ENCODE measurements at places on chromosomes 2 and 18.

DNA sequence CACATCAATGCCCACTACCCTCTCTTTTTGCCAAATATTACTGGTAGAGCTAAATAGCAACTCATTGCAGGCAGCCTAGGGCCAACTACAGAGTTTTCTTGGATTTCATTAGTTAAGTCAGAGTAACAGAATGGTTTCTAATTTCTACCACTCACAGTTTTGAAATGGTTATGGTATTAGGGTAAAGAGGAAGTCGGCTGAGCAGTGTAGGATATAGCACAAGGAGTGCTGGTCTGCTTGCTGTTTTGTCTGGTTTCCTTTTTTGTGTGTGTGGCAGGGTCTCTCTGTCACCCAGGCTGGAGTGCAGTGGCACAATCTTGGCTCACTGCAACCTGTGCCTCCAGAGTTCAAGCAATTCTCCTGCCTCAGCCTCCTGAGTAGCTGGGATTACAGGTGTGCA lies 289.2 kb upstream of the CCDC68 start:
- no peak for DNase-seq

DNA sequence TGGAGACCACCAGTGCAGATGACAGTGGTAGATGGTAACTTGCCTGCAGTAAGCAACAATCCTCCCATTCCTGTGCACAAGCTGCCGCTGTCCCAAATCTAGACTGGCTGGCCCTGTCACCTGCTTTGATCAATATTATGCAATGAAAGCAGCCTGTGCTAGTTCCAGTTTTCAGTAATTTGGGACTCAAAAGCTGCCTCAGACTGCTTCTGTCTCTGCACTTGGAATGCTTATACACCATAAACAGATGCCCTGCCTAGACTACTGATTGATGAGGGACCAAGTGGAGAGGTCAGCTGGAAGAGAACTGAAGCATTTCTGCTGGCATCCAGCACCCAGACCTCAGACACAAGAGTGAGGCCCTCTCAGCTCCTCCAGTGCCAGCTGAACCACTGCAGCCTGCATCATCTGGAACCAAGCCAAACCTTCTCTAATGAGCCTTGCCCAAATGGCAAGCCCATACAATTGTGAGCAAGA lies 24.9 kb downstream of the CCBE1 start:
- no peak for DNase-seq

DNA sequence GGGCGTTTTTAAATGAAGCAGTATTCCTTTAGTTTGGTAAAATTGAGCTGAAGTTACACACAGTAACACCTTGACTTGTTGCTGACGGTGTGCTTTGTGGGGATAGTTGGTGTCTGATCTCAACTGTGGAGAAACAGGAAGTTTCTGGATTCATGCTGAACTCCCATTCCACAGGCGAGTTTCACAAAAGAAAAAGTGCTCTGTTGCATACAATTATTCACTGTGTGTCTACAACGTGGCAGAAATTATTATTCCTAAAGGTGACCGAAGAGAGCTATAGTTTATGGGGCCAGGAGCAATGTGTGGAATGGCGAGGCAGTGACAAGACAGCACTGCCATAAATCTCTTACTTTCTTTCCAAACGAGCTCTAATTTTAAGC lies 463 bp upstream of the CABYR start:
- no peak for DNase-seq

GRCh38 chr2:96345868-96346462 lies 10.4 kb downstream of the NCAPH start:
- DNase-seq: no peak

DNA sequence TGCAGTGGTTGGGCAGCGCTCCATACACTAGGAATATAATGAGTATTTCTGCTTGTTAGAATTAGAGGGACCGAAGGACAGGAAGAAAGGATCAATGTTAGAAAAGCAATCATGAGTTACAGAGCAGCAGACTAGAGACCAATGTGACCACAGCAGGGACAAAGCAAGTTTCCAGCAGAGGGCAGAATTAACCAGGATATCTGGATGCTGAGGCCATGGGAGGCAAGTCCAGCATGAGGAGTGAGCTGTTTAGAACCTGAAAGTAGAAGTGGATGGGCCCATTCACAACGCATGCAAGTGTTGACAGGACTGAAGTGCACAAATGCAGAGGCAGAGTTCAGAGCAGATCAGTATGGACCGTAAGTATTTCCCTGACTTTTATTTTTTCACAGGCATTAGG lies 910.4 kb upstream of the GYPC start:
- DNase-seq: no peak

DNA sequence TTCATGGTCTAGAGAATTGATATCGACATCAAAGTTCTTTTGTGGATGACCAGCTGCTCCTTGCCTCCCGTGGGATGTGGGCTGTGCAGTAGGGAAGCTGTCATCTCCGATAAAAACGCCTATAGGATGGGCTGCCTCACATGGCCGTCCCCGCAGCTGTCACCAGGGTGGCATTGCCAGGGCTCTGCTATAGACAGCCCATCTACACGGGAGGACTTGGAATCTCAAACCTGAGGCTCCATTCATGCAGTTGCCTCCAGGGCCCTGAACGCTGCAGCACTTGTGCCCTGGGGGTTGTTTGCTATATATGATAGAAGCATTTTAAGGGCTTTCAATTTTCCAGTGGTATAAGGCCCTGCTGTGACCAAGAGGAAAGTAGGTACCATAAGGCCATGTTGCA lies 183.1 kb downstream of the MYCN start:
- no peak for DNase-seq

DNA sequence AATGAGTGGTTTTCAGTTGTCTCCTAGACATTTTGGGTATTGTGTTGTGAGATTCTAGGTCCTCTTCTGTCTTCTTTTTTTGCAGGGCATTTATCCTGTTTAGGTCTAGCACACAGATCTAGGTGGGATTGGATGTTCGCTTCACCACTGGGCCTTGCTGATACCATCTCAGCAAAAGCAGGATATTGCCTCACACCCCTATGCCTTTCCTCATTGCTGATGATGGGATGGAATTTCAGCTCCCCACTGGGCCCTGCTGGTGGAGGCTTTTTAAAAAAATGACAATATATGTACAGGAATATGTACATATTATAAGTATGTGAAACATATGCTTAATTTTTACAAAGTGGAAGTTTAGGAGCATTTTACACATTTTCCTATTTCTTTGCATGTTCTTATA lies 5.4 kb upstream of the TOGARAM2 start:
- no peak for DNase-seq

DNA sequence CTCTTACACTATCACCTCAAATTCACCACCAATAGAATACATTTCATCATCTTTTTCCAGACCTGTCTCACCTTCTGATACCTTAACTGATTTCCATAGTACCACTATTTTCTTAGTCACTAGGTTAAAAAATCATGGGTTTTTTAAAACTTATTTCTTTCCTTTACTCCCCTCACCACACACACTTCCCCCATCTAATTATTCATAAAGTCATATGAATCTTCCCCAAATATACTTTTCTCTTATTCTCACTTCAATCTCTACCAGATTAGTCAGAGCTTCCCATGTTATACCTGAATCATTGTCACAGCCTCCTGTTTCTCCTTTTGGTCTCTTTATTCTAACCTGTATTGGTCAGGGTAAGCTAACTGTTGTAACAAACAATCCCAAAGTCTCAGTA lies 696.3 kb downstream of the BCL11A start:
- no peak for DNase-seq

- DNase-seq: no peak
Measured at GRCh38 chr18:49368876-49369440, 91.5 kb downstream of the DYM start.

DNA sequence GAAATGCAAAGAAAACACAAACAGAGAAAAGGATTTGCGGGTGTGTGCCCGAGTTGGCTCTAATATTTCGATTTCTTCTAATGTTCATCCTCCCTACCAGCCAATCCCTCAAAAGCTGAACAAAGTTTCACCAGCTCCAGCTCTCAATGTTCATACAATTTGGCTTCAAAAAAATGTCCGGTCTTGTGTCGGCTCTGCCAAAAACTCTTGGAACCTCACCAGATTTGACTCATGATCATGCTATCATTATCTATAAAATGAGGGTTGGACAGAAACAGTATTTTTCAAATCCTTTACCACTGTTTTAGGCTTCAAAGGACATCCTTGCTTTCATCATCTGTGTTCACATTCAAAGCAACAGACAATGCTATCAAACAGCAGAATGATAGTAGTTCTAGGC lies 88.2 kb downstream of the CRACDL start:
- DNase-seq: no peak

GRCh38 chr2:102365763-102366162 lies 10.2 kb downstream of the IL18R1 start:
- DNase-seq: no peak

GRCh38 chr2:128623776-128624761 lies 305.4 kb upstream of the HS6ST1 start:
- DNase-seq: no peak

GRCh38 chr2:160576054-160576499 lies 82.5 kb upstream of the RBMS1 start:
- no peak for DNase-seq

DNA sequence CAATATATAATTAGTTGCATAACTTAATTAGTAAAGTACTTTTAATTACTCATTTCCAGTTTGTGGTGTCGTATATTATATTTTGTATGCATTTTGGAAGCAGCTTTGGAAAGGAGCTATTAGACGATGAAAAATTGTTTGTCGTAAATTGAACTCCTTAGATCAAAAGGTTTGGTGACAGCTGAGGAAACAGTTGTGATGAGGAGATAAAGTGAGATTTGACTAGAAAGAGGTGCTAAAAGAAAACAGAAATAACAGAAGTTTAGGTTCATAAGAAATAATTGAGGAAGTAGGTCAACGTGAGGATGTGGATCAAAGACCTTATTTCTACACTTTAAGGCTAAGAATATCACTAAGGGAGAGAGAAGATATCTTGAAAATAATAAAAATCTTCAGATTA lies 141.9 kb upstream of the NETO1 start:
- no peak for DNase-seq

DNA sequence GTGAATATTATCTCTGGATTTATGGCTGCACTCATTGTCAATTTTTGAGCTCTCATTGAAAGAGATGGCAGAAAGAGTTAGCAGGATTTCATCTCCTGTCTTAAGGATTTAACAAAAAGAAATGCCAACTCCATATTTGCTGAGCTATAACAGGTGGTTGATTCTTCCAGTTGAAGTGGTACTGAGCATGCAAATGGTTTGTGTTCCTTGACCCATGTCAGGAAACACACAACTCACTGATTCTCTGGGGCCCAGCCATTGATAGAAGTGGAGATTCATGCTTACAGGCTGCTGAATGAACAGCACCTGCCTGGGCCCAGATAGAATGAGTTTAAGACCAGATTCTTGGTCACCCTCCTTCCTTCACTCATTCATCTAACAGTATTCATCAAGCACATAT lies 128.8 kb downstream of the CERS6 start:
- DNase-seq: no peak

DNA sequence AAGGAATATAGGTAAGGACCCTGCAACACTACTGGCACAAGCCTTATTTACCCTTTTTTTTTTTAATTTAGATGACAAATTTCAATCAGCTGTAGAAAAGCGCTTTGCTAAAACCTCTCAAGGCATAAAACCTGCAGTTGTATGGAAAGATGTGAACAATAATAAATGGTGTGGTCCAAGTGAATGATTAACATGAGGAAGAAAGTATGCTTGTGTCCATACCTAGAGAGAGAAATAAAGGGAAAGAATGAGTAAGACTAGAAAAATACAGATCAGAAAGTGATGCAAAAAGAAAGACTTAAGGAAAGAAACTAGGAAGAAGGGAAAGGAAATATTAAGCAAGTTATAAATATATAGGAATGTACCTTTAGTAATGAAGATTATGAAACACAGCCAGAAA lies 119.2 kb upstream of the SCN7A start:
- DNase-seq: no peak

- DNase-seq: no peak
Measured at GRCh38 chr2:9573840-9574239, 18.2 kb upstream of the ADAM17 start.

GRCh38 chr2:55114082-55114481 lies 63.8 kb upstream of the RTN4 start:
- no peak for DNase-seq

DNA sequence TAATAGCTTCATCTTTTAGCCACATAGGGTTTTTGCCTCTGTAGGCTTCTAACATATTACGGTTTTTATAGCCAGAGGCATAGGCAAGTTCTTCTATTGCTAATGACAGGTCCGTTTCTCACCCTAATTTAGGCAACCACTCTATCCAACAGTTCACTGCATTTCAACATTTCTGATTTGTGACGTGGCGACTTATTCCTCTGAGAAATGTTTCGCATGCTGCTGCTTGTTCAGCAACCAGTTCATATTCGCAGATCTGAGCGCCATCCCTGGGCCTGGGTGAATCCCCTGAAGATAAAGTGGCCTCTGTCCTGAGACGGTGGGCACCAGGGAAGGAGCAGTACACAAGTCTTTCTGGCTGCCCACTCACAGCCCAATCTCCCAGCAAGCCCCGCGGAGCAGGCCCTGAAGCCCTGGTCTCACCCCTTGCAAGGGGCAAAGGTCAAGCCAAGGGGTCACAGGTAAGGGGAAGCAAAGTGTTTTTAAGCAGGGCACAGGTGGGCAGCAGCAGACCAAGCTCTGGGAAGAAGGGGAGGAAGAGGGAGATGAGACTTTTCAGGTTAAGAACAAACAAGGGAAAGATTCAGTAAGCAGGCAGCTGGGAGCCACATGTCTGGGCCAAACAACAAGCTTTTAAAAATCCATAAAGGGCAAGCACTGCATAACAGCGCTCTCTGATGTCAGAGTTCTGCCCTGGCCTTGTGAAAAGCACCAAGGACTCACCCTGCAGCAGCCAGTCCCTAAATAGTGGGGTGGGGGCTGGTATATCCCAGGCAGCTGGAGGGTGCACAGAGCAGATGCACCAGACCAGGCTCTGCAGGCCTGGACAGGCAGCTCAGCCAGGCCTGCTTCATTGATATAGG lies 10.8 kb upstream of the COX7A2L start:
- no peak for DNase-seq

DNA sequence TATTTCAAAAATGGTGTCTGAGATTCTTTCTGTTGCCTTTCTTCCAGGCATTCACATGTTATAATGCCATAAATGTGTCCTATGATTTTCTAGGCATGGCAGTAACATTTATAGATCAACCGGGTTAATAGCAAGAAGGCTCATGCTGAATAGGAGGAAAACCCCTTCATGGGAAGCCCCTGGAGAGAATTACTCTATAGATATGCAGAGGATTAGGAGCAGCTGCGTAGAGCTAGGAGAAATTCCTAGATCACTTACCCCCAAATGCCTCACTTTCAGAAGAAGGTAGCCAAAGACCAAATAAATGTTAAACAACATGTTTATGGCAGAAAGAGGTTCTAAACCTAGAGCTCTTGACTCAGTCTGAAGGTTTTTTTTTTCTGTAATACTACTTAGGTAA lies 153.4 kb upstream of the CTNNA2 start:
- no peak for DNase-seq

DNA sequence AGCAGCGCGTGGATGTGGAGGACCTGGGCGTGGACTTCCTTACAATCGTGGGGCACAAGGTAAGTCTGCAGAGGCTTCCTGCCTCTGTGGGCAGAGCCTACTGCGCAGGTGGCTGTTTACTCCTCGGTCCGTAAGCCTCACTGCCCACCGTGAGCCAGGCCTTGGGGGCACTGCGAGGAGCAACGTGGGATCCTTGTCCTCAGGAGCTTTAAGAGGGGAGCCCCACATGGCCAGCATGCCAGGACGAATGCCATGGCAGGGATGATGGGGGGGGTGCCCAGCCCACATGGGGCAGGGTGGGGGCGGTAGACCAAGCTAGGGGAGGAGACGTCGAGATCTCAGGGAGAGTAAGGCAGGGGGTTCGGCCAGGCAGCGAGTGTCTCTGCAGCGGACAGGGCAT lies 18.0 kb upstream of the ESPNL start:
- DNase-seq: no peak

GRCh38 chr2:44104855-44105271 lies 63.8 kb upstream of the PPM1B start:
- no peak for DNase-seq

GRCh38 chr2:45168711-45169338 lies 159.6 kb upstream of the SIX2 start:
- no peak for DNase-seq

Data from stimulated activated CD8-positive, alpha-beta memory T cell treated with anti-CD3 and anti-CD28 coated beads, Interleukin-2, amount 100 ng/mL, for 1 hour (primary cell).